ENCODE measurements at places on chromosomes 11 and 22.

DNA sequence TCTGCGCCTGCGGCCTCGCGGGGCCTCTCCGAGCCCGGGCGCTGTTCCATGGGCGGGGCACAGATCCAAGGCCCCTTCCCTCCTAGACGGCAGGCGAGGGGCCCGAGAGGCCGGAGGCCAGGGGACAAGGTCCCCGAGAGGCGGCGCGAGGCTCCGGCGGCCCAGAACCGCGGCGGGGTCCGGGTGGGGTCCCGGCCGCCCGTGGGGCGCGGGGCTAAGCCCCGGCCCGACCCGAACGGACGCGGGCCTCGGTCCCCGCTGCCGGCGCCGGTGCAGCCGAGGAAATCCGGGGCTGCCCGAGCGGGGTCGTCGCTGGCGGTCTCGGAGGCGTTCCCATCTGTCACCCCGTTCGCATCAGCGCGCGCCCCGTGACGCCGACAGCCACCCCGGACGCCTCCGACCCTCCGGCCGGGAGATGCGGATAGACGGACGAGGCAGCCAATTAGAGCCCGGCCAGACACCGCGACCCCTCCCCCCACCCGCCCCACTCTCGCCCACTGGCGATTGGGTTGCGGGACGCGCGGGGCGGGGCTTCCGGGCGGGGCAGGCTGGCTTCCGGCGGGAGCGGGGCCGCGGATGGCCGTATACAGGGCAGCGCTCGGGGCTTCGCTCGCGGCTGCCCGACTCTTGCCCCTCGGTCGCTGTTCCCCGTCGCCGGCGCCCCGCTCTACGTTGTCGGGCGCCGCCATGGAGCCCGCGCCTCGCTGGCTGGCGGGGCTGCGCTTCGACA is at the start of gene SELENOO:
Gene SELENOO, plus strand, starts transcription at position 551 of the 730 bp plus-strand sequence. Its CDS starts 26 bp downstream, at position 577.
- DNase-seq, result peak; percentile 34

DNA sequence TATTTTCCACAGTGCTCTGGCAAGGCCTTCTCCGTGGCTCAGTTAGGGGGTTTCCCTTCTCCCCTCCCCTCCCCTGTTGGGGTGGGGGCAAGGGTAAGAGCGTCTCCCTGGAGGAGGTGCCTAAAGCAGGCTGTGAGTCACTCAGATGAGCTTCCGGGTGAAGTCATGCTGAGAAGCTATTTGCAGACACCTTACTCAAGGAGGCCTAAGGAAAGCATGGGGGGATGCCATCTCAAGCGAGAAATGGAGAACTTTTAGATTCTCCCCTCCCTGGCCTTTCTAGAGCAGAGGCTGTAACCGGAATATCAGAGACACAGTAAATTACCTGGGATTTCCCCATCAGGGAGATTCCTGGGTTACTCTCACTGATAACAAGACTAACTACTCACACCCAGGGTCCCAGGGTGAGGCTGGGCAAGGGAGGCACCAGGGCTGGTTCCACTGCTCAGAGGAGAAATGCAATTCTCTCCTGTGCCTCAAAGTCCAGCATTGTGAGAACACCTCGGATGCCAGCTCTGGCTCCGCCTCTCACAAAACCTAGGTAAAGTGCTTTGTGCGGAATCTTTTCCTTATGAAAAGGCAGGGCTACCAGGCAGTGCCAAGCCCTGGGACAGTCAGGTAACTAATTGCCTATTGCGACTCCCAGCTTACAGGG is 123.6 kb downstream of the ABTB2 start:
- DNase-seq, result no peak

- DNase-seq, result no peak
Observed at GRCh38 chr11:71171576-71171975, 80.8 kb downstream of the SHANK2 start.

DNA sequence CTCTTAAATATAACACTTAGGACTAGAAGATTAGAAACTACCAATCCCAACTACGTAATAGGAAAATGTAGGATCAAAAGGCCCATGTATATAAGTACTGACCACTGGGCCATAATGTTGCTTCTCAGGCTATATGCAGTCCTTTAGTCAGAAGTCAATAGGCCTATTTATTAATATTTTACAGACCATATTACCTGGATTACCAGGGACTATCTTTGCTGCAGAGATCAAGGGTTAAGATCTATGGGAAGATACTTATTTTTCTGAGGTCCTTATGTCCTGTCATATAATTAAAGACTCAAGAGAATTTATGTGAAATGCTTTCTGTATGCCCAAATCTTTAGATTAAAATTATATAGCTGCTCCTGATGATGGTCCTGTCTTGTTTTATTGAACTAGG is 57.2 kb downstream of the CTNND1 start:
- no peak for DNase-seq

- DNase-seq, result peak; percentile 97
Observed at GRCh38 chr11:85685820-85686459, at the start of gene CCDC89. Gene CCDC89, minus strand, starts transcription at chr11:85686195. Its CDS starts 65 bp downstream, at chr11:85686130.

GRCh38 chr11:47400768-47401279 is 7.6 kb upstream of the SLC39A13 start:
- no peak for DNase-seq

GRCh38 chr22:40415531-40416266 is 45.3 kb downstream of the SGSM3 start:
- DNase-seq, result no peak

All from DMS79 treated with DMSO at 0.1 percent for 48 hours (cell line).